ENCODE measurements at places on chromosomes 16 and 17.
A peak's percentile ranks its signal among the peaks of the same experiment; 100 is the strongest.

- H3K36me3 ChIP-seq: peaks cover 60% of the 10 kb centered on the region
- no peaks in the 10 kb centered on the region for H3K27me3 ChIP-seq
- H3K4me1 ChIP-seq: no peaks in the 10 kb centered on the region
These were observed 11.0 kb upstream of the RCVRN start for GRCh38 chr17:9916108-9916507.

DNA sequence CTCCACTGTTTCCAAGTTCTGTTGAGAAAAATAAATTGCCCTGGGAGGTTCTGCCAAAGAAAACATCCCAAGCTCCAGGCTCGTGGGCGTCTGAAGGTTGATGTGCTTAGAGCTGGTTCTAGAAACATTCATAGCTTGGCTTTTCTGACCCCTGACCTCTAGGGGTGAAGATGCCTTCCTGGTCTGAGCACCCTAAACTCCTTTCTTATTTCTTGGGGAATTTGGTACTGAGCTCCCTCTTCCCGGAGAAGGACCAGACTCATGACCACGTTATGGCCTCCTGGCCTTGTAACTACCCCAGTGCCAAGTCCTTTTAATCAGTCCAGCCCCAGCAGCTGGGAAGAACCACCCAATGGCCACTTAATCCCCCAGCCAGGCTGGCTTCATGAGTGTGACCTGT is 66.4 kb downstream of the MYH11 start:
- no peak overlapping the region for H3K4me3 ChIP-seq
- H3K27ac ChIP-seq: no peak overlapping the region
- no peak for DNase-seq
- H3K27me3 ChIP-seq: peaks cover 10% of the 10 kb centered on the region
- no peaks in the 10 kb centered on the region for H3K36me3 ChIP-seq
- H3K4me1 ChIP-seq: peaks cover 10% of the 10 kb centered on the region

- DNase-seq: no peak
- H3K4me1 ChIP-seq: peaks cover 47% of the 10 kb centered on the region
- H3K36me3 ChIP-seq: peaks cover 96% of the 10 kb centered on the region
These were observed 15.5 kb downstream of the GTF3C1 start for GRCh38 chr16:27534256-27534655.

DNA sequence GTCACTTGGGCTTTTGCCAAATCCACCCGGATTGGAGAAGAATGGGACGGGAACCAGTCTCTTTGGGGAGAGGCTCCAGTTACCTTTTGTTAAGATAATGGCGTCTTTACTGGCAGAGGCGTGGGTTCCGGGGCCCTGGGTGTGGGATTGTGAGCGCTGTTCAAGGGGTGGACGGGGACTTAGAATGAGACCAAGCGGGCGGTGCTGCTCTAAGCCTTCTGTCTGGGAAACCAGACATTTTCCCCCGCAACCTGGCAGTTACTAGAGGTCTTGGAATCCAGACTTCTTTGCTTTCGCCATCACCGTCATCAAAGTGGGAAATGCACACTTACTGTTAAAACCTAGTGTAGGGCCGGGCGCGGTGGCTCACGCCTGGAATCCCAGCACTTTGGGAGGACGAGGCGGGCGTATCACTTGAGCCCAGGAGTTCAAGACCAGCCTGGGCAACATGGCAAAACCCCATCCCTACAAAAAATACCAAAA is 706 bp downstream of the TEN1 start:
- peaks cover 6% of the 10 kb centered on the region for H3K36me3 ChIP-seq

DNA sequence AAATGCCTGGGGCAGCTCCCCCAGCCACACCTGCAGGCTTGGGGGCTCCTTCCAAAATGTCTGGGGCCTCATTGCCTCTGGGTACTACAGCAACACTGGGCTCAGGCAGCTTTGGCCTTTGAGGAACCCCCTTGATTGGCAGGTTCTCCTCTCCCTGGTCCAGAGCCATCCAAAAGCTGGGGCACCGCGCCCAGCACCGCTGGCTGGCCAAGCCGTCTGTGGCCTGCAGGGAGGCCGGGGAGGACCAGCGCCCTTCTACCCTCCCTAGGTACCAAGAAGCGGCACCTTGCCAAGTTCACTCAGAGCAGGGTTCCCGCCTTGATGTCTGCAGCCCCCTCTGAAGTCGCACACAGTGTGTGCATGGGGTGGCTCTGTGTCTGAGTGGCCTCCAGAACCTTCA is 30.1 kb downstream of the TIMM22 start:
- no peaks in the 10 kb centered on the region for H3K27me3 ChIP-seq
- H3K4me3 ChIP-seq: no peak overlapping the region
- DNase-seq: peak; percentile 56
- peak overlapping the region; percentile 66 for H3K27ac ChIP-seq
- H3K36me3 ChIP-seq: peaks cover 8% of the 10 kb centered on the region

Measured in left ventricle myocardium inferior (tissue), 1 donor.